Right hindlimb (tissue), 1 donor: ENCODE measurements at places on chromosomes 2 and 18.
A peak's percentile ranks its signal among the peaks of the same experiment; 100 is the strongest.

DNA sequence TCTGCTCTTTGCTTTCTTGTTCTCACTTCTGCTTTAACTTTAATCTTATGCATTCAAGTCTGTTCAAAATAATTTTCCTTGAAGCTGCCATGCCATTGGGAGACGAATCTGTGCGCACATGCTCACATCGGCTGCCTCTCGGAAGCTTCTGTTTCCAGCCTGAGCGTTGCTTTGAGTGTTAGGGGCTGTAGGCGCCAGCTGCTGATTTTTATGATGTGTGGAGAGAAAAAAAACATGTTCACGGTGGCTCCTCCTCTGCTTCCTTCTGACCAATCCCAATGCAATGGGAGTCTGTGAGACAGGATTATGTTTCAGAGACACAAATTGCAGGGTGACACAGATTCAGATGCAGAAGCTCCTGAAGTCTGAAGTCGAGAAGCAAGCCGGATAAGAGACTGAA lies at the start of gene MC4R:
Gene MC4R (minus strand): TSS at position 180 of the 400 bp plus-strand sequence. CDS start 426 bp downstream, outside the sequence.
- DNase-seq: peak; percentile 83

GRCh38 chr2:64649626-64650025 lies 4.1 kb downstream of the SERTAD2 start:
- DNase-seq: no peak

- DNase-seq: no peak
These were observed 6.2 kb upstream of the EHD3 start for GRCh38 chr2:31227711-31228125.

- no peak for DNase-seq
These were observed 91.4 kb upstream of the PXDN start for GRCh38 chr2:1835581-1836201.

DNA sequence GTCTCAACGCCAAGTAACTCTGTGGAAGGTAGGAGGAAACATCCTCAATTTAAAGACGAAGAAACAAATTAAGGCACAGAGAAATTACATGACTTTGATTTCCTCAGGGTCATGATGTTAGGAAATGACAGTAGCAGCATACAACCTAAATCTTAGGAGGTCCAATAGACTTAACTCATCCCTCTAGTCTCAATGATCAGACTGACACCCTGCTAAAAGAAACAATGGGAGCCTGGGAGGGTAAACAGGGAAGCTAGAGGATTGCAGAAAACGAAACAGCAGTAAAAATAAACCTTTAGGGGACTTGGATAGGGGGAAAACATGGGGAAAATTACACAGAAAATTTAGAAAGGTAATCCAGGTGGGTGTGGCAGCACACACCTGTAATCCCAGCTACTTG lies 56.0 kb downstream of the ROCK2 start:
- DNase-seq: no peak

GRCh38 chr2:64852771-64853241 lies 136.4 kb upstream of the SLC1A4 start:
- DNase-seq: no peak

DNA sequence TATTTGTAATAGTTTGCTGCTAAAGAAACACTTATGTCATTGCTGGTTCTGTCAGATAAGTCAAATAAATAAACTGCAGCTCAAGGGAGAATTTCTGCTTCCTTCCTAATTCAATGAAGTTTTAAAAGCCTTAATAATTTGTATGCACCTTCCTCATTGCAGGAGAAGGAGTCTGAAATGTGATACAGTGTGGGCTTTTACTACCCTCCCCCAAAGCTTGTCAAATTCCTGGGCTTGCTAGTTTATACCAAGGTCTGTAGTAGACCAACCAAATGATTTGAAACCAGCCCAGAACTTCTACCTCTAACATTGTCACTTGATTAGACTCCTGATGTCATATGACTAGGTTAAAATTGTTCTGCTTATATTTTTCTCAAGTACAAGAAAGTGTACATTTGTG lies 131.8 kb downstream of the DTNA start:
- no peak for DNase-seq

DNA sequence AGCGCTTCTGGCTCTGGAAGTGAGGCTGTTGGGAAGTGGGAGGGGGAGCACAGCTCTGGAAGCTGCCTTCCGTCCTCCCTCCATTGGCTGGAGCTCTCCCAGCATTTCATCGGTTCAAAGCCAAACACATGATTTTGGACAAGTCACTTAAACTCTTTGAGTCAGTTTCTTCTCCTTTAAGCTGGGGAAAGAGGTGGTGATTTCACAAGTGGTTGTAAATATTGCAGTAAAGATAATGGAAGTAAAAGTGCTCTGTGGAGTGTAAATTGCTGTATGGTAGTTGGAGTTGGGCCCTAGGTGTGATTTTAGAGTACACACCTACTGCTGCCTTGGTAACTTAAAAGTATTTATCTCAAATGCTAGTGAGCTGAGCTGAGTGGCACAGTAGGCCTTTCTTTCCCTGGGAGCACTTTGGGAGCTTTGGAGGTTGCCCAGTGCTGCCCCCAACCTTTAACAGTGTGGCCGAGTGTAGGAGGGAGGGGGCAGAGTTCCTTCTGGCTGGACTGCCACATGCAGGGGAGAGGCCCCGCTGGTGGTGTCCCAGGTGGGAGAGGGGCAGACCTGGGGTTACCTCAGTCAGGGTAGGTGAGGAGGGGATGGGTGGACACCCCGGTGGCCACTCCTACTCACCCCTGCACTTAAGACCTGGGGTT lies 54.7 kb downstream of the ASAP2 start:
- DNase-seq: peak; percentile 84

GRCh38 chr2:19559596-19560240 lies 201.3 kb upstream of the OSR1 start:
- no peak for DNase-seq

- DNase-seq: no peak
These were observed 166.8 kb downstream of the NRP2 start for GRCh38 chr2:205849136-205849535.
